ENCODE measurements at places on chromosomes 1 and 21. TPM values are rescaled to one million over a fixed set of nuclear protein-coding genes. Genes with fewer than 3 reads are reported as not detected.
A peak's percentile ranks its signal among the peaks of the same experiment; 100 is the strongest.

OPTC gene
- total RNA-seq, result not detected

DNA sequence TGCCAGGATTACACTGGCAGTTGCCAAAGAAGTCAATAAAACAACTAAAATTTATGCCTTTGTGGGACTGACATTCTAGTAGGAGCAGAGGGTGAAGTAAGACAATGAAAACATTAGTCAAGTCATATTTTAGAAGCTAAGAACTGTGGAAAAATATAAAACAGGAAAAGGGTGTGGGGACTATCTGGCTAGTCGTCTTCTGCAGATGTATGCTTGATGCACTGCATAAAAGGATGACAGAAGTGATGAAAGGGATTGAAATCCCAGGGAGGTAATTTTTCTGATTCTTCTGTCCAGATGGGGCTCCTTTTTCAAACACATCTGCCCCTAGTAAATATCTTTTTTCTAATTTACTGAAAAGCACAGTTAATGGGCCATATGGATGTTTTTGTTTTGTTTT is 706.3 kb downstream of the ADGRL2 start:
- no peaks in the 10 kb centered on the region for H3K4me1 ChIP-seq
- H3K36me3 ChIP-seq, result no peaks in the 10 kb centered on the region
- H3K4me3 ChIP-seq, result no peak overlapping the region
- no peak for DNase-seq

DNA sequence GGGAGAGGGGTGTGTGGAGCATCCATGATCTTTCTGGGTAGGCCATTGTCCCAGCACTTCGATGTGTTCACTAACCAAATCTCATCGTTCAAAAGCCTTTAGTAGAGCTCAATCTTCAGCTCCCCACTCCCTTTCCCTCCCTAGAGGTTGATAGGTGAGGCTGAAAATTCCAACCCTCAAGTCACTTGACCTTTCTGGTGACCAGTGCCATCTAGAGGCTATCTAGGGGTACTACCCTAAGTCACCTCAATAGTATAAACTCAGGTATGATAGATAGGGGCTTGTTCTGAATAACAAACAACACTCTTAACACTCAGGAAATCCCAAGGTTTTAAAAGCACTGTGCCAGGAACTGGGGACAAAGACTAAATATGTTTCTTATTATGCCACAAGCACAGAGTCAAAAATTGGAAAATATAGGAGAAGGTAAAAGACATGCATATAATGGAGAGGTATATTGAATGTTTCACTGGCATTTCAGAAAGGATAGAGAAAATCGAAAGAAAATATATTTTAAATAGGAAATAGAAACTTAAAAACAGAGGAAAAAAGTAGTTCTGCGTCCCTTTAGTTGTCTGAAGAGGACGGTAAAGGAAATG is 42.9 kb upstream of the CD53 start:
- no peaks in the 10 kb centered on the region for H3K36me3 ChIP-seq
- H3K27ac ChIP-seq, result no peak overlapping the region
- H3K4me1 ChIP-seq, result no peaks in the 10 kb centered on the region

GRCh38 chr1:52142220-52143183 is 613 bp downstream of the ZFYVE9 start:
- peak overlapping the region; percentile 93 for H3K4me3 ChIP-seq
- peaks cover 11% of the 10 kb centered on the region for H3K4me1 ChIP-seq
- peak overlapping the region; percentile 98 for H3K27ac ChIP-seq

DNA sequence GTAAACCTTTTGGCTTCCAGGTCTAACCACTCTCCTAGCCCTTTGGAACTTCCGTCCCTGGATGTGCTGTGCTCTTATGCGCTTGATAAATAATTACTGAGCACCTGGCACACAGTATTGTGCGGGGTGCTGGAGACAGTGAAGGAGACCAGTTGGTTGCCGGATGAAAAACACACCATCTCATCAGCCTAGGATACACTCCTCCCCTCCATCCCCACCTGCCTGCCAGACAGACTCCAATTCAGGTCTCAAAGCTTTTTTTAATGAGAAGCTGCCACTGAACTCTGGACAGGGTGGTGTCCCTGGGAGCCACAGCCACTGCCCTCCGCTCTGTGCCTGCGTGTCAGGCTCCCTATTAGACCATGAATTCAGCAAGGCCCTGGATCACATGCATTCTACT is 9.2 kb downstream of the GNB1 start:
- no peak for DNase-seq
- H3K27me3 ChIP-seq, result no peaks in the 10 kb centered on the region
- H3K4me3 ChIP-seq, result no peak overlapping the region
- H3K36me3 ChIP-seq, result no peaks in the 10 kb centered on the region

DNA sequence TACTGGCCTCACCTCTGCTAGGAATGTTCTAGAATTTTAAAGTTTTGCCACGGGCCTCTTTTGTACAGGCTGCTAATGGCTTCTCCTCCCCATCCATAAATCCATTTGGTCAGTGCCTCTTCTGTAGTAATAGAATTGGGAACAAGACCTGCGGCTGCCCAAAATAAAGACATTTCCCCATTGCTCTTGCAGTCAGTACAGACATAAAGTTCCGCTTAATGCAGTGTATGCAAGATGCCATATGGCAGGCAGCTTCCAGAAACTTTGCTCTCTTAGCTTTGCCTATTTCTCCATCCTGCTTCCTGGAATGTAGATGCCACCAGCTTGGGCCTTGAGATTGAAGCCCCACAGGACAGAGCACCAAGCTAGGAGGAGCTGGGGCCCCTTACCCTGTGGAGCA is 3.7 kb upstream of the SLC2A5 start:
- no peaks in the 10 kb centered on the region for H3K36me3 ChIP-seq
- no peaks in the 10 kb centered on the region for H3K27me3 ChIP-seq
- H3K4me1 ChIP-seq, result peaks cover 8% of the 10 kb centered on the region
- H3K4me3 ChIP-seq, result no peak overlapping the region
- DNase-seq, result no peak
- no peak overlapping the region for H3K27ac ChIP-seq

DNA sequence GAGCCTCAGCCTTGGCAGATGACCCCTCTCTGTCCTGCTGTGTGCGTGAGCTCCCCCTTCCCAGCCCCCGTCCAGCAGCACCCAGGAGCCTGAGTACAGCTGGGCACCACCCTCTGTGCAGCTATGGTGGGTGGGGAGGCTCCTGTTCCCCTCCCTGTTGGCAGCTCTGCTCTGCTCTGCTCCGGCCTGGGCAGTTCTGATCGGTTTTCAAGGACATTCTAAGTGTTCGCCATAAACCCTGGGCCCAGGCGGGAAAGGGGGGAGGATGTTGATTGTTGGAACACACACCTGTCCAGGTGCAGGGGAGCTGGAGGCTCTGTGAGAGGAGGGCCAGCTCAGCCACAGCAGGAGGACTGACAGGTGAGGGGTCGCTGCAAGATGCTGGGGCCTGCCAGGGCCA is at the start of gene CLCNKB:
Gene CLCNKB, plus strand, starts transcription at position 262 of the 400 bp plus-strand sequence. CDS start 711 bp downstream, outside the sequence.
- DNase-seq, result no peak
- H3K4me1 ChIP-seq, result peaks cover under 1% of the 10 kb centered on the region
- no peaks in the 10 kb centered on the region for H3K36me3 ChIP-seq
- H3K4me3 ChIP-seq, result no peak within 1 kb of the TSS
- no peaks in the 10 kb centered on the region for H3K27me3 ChIP-seq

GRCh38 chr1:32767641-32768040 is 49.5 kb downstream of the YARS1 start:
- peaks cover 58% of the 10 kb centered on the region for H3K4me1 ChIP-seq
- DNase-seq, result peak; percentile 28
- H3K36me3 ChIP-seq, result no peaks in the 10 kb centered on the region
- H3K27ac ChIP-seq, result peak overlapping the region; percentile 87

DNA sequence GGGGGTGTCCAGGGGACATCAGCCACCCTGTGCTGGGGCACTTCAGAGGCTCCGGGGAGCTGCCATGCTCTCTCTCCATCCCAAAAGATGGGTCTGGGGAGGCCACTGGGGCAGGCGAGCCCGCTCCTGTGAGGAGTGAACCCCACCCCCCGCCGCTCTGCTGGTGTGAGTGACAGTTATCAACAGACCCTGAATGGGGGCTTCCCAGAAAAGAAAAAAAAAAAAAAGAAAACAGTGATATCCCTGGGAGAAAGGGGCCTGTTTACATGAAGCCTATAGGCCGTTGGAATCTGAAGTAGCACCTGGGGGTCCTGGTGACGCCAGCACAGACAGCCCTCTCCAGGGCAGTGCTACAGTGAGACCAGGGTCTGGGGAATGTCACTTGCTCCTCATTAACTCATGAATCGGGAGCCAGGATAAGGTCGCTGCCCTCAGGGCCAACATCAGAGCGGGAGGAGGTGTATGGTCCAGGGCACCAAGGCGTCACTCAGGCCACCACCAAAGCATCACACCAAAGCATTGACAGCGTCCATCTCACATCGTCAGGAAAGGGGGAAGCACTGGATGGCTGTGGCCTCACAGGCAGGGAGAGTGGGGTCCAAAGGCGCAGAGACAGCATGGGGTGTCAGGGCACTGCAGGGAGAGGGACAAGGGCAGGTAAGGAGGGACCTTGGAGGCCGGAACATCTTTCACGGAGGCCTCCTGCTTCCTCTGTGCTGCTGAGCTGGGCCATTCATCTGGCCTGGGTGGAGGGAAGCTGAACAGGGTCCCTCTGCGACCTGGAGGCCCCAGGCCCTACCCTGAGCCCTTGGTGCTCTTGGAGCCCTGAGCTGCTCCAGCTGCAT is 8.4 kb upstream of the NPHP4 start:
- no peak overlapping the region for H3K4me3 ChIP-seq
- H3K4me1 ChIP-seq, result no peaks in the 10 kb centered on the region
- H3K27me3 ChIP-seq, result no peaks in the 10 kb centered on the region
- no peak for DNase-seq
- H3K27ac ChIP-seq, result no peak overlapping the region

DNA sequence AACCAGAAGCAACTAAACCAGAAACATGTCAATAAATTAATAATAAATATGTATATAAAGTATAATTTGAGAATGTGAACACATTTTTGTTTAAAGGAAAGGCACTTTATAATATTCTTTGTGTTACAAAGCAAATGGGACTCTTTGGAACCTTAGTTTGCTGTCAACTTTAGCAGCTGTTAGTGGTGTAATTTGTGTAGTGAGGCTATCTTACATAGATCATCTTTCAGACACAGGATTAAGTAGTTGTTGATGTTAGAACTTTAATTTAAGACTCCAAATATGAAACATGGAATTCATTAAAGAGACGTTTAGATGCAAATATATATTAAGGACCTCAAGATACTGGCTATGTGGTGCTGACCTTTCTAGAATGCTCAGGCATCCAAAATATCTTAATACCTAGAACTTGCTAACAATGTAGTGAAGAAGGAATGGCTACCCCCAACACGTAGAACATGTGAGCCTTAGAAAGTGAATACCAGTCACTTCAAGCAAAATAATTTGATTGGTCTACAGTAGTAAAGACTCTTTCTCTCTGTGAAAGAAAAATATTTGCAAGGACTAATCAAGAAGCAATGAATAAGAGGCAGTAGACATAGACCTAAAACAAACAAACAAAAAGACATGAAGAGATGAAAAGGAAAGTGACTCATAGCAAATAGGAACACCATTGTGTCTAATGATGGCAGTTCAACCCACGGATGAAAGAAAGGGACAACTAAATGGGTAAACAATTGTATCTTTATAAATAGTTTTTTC is 811.4 kb downstream of the USP25 start:
- no peak overlapping the region for H3K4me3 ChIP-seq
- DNase-seq, result no peak
- H3K27me3 ChIP-seq, result no peaks in the 10 kb centered on the region
- no peak overlapping the region for H3K27ac ChIP-seq

PRAMEF33 gene
- not detected for total RNA-seq

GRCh38 chr1:80535466-80535865 is 1265.3 kb upstream of the ADGRL2 start:
- no peak overlapping the region for H3K27ac ChIP-seq
- H3K4me1 ChIP-seq, result peaks cover 5% of the 10 kb centered on the region
- no peaks in the 10 kb centered on the region for H3K36me3 ChIP-seq
- no peak for DNase-seq
- peak overlapping the region; percentile 10 for H3K4me3 ChIP-seq
- H3K27me3 ChIP-seq, result no peaks in the 10 kb centered on the region

HSD3B2 gene
- total RNA-seq, result 3.4 TPM

PRDM16 gene
- 3.9 TPM for total RNA-seq

DNA sequence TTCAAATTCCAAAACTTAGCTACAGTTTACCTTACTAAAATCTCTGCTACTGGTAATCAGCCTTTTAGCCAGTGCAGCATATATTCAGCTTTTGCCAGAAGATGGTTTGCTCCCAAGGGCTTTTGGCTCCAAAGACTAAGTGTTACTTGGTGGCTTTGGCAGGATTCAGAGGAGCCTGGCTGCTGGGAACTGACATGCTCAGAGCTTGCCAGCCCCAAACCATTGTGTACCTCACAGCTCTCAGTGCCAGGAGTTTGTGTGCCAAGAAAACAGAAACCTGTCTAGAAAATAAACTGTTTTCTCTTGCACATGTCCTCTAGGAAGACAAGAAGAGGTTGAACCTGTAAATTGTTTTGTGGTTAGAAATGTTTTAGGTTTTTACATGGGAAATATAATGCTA is 315.9 kb downstream of the ST6GALNAC3 start:
- no peaks in the 10 kb centered on the region for H3K4me1 ChIP-seq
- no peak overlapping the region for H3K27ac ChIP-seq
- DNase-seq, result peak; percentile 7
- H3K27me3 ChIP-seq, result no peaks in the 10 kb centered on the region
- no peak overlapping the region for H3K4me3 ChIP-seq
- no peaks in the 10 kb centered on the region for H3K36me3 ChIP-seq

- no peak overlapping the region for H3K4me3 ChIP-seq
- no peak for DNase-seq
- H3K27me3 ChIP-seq, result no peaks in the 10 kb centered on the region
- H3K36me3 ChIP-seq, result no peaks in the 10 kb centered on the region
- peaks cover 33% of the 10 kb centered on the region for H3K4me1 ChIP-seq
Measured at GRCh38 chr1:61171974-61172373, 89.6 kb downstream of the NFIA start.

DNA sequence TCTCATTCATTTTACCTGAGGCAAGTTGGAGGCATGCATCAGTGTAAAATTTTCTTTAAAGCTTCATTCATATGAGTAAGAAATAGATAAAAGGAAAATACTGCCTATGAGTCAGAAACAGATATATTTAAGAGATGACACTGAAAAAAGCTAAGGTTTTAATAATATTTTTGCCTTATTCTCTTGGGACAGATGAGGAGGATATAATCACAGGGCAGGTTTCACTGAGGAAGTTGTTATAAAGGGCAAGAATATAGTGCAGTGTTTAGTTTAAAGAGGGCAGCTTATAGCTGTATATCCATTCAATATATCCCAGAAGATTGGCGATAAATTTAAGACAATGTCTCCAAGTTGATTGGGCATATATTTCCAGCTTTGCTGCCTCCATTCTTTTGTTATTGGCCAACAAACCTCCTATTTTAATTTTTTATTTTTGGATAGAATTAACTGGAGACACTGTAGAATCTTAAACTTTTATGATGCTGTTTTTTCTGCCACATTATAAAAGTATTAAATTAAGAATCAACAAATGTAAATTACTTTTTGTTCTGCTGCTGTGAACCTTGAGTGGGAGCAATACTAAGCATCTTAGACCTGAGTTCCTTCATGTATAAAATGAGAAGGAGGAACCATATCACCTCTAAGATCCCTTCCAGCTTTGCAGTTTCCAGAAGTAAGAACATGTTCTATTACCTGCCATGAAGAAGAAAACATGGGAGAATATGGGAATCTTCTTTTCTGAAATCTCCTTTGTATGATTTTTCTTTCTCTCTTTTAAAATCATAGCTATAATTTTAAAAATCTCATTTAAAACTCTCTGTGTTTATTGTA is 171.6 kb downstream of the S1PR1 start:
- no peak overlapping the region for H3K4me3 ChIP-seq
- no peaks in the 10 kb centered on the region for H3K36me3 ChIP-seq
- H3K27ac ChIP-seq, result no peak overlapping the region
- no peaks in the 10 kb centered on the region for H3K4me1 ChIP-seq
- no peaks in the 10 kb centered on the region for H3K27me3 ChIP-seq
- DNase-seq, result no peak
